IPS-NIHi11 (cell line): ENCODE measurements at places on chromosomes 12 and 14.
A peak's percentile ranks its signal among the peaks of the same experiment; 100 is the strongest.

DNA sequence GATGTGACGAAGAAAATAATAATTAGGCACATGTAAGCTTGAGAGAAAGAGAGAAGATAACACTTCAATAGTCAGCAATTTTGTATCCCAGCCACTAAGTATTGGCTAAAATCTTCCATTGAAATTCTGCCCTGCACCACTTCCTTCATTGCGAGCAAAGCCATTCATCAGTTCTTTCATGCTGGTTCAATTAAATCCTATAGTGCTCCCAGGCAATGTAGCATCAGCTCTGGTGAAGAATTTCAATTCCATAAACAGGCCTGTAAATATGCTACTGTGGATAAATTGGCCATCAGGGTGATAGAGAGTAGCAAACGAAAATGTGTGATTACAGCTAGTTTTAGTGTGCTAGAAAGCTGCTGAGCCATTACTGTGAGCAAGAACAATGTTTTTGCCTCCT is 24.7 kb downstream of the RPL10L start:
- DNase-seq: no peak

GRCh38 chr12:103840876-103841689 is at the start of gene NT5DC3:
Gene NT5DC3 (minus strand): TSS chr12:103841234. CDS start chr12:103841156, 78 bp downstream.
- DNase-seq: peak; percentile 92

GRCh38 chr12:15699886-15700285 is 89.3 kb downstream of the EPS8 start:
- no peak for DNase-seq

DNA sequence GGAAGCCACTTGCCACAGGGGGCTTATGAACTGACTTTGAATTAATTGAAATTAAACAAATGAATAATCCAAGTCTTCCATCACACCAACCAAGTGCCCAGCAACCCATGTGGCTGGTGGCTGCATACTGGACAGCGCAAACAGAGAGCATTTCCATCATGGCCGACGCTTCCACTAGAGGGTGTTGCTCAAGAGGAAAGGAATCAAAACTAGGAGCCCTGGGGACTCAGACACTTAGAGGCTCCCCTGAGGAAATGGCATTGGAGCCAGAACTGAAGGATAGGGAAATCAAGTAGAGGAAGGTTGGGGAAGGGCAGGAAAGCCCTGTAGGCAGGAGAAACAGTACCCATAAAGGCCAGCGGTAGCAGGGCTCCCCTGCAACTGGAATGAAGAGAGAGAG is 50.6 kb upstream of the NUAK1 start:
- DNase-seq: peak; percentile 28

DNA sequence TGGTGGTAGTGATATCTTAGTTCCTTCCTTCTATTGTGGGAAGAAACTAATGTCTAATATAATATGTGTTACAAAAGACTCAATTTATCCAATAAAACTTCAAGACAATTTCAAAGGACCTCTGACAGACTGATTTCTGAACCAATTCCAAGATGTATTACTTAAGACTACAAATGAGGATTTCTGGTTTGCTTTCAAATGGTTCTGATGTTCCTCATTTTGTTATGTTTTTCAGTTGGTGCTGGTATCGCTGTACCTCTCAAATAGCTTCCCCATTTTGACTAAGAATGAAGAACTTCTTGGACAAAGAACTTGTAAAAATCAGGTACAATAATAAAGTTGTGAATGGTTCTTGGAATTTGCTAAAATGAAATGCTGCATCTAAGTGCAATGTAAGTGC is 19.4 kb upstream of the MBIP start:
- DNase-seq: no peak

DNA sequence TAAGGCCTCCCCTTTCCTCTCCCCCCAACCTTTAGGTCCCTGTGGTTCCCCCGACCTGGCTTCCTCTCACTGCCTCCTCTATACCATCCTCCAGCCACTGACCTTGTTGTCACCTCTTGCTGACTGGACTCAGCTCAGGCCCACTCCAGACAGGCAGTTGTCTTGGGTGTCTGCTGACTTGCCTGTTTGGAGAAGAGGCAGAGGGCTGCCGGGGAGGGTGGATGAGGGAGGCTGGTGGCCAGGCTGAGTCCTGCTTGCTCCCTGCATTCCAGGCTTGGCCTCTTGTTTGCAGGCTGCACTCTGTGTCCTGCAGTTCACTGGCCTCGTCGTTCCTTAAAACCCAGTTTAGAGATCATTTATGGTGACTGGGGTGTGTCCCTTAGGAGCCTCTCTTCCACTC is 31.0 kb upstream of the RD3L start:
- no peak for DNase-seq

GRCh38 chr14:65731933-65732506 is 319.5 kb downstream of the FUT8 start:
- DNase-seq: no peak

DNA sequence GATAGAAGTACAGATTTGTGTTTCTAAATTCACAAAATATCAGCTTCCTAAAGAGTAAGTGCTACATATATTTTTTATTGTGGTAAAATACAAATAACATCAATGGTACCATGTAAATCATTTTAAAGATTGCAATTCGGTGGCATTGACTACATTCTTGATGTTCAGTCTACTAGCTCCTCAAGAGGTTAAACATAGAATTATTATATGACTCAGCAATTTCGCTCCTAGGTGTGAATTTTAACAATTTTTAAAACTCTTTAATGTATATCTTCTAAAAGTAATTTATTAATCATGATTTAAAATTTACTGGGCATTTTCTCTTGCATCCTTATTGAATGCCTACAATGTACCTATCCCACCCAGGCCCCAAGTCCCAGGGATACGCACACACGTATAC is 29.8 kb upstream of the OAS1 start:
- no peak for DNase-seq

DNA sequence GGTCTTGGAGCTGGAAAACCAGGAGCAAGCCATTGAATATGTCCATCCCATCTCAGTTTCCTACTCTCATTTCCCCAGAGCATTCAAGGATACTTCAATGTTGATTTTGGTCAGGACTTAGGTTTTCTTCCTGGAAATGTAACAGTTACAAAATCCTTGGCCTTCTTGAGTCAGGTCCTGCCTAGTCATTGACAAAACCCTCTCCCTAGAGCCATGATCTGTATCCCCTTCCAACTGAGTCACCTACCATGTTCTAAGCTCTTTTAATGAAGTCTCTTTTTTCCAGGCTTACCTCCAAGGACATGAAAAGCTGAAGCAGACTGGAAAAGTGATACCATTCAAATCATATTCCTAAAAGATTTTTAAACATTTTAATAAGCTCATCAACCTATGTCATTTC is 549.2 kb downstream of the GALC start:
- no peak for DNase-seq

- DNase-seq: no peak
These were observed 499.8 kb downstream of the C12orf50 start for GRCh38 chr12:87529413-87529812.

GRCh38 chr14:92719890-92720323 is 28.5 kb downstream of the LGMN start:
- no peak for DNase-seq

GRCh38 chr14:96902004-96902403 is 104.8 kb downstream of the VRK1 start:
- no peak for DNase-seq

GRCh38 chr12:32466986-32467711 is 67.8 kb downstream of the FGD4 start:
- DNase-seq: no peak

GRCh38 chr12:13504736-13505135 is 308.2 kb downstream of the EMP1 start:
- DNase-seq: no peak

DNA sequence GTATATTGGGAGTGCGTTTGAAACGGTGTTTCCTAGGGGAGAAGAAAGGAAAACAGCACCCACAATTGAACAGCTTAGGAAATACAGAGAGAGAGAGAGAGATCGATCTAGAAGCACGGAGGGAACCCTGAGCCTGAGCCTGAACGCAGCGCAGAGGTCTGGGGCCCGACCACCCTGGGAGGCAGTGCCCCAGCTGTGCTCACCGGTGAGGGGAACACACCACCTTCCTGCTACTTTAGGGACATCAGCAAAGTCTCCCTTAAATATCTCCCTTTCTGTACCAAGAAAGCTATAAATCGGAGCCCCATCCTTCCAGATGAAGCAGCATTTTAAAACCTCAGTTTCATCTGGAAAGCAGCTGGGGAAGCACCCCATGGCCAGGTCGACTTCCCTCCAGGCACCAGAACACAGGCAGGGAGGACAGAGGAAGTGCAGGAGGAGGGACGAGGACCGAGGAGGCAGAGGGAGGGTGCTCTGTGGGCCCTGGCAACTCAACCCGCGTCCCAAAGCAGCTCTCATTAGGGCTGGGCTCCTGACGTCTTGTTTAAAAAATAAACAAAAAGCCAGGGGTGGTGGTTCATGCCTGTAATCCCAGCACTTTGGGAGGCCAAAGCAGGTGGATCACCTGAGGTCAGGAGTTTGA is 12.2 kb downstream of the RIMBP2 start:
- no peak for DNase-seq

DNA sequence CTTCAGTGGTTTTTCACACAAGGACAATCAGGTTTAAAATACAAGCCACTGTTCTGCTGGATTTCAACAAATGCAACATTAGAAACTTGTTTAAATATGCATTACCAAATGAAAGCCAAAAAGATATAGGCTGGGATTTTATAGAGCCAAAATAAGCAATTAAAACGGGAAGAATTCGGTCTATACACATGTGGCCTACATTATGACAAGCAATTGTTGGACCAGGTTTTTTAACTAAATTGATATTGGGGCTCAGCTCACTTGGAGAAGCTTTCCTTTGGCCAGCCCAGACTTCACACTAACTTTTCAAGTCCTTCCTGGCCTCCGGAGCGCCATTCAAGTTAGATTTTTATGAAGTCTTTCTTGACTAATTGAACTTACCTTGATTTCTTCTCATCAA is 16.9 kb upstream of the PDE3A start:
- no peak for DNase-seq

DNA sequence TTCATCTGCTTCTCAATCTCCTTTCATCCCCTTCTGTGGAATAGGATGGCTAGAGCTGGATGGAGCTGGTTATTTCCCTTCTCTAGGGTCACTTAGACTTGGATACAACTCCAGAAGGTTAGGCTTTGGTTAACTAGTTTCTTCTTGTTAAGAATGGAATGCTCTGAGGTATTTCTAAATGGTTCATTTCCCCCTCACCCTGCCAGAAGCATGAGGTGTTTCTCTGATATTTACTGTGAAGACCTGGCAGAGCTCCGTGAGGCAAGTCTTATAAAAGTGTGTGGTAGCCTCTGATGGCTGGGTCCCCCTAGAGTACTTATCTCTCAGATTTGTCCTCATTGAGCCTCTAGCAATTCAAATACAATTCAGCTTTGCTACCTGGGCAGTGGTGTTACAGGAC is 207.9 kb downstream of the SLC16A7 start:
- DNase-seq: no peak

GRCh38 chr14:87199381-87199780 is 793.6 kb downstream of the GALC start:
- DNase-seq: no peak

DNA sequence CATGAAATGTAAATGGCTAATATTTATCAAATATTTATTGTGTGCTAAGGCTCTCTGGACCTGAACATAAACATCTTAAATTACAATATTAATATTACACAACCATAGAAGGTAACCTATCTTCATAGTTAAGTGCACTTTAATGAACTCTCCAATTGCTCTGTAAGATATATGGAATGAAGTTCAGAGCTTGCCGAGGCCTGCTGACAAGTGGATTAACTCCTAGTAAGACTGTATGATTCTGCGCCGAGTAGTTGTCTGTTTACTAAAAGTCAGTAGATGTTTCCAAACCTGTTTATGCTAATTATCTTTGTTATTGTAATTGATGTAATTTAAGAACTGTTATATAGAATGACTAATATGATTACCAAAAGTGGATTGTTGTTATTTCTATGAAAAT is 77.2 kb downstream of the PTPRR start:
- DNase-seq: no peak

GRCh38 chr12:24125280-24125679 is 175.8 kb upstream of the SOX5 start:
- no peak for DNase-seq

DNA sequence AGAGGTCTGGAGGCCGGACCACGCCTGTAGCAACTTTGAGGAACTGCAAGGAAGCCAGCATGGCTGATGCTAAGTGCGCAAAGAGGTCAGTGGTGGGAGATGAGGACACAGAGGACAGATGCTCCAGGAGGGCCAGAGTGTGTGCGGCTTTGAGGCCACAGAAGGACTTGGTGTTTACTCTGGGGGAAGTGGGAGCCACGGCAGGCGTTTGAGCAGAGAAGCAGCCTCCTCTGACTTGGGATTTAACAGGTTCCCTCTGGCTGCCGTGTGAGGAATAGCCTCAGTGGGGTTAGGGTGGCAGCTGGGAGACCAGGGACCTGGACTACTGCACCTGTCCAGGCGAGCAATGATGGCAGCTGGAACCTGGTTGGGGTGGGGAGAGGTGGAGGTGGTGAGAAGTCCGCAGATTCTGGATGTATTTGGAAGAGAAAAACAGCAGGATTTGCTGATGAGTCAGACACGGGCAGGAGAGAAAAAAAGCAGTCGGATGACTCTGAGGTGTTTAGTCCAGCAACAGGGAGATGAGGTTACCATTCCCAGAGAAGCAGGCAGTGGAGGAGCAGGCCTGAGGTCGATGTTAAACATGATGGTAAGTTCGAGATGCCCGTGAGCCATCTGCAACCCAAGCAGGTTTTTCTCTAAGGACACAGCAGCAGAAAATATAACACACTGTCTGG is 143.5 kb downstream of the SCARB1 start:
- DNase-seq: no peak

GRCh38 chr14:93855737-93856136 is 67.5 kb upstream of the PRIMA1 start:
- no peak for DNase-seq

GRCh38 chr12:53596920-53597363 is 29.2 kb downstream of the ATF7 start:
- no peak for DNase-seq

GRCh38 chr12:25241167-25242020 is 9.3 kb downstream of the KRAS start:
- DNase-seq: peak; percentile 14

DNA sequence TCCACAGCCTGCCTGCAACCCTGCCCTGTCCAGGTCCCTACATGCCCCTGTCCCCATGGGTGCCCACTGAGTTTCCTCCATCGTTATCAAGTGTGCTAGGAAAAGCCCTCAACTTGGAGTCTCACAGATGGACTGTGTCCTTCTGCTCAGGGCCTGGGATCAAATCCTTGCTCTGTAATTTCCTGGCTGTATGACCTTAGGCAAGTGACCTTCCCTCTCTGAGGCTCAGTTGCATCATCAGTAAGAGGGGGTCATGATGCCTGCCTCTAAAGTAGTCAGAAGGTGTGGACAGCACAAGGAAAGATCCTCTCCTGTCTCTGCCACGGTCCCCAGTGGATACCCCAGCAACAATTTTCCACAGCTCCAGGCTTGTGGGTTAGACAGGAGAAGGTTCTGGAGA is 22.2 kb downstream of the RASAL1 start:
- DNase-seq: no peak
